Smooth muscle cell of the brain vasculature (primary cell): ENCODE measurements at places on chromosomes 5 and 9.

DNA sequence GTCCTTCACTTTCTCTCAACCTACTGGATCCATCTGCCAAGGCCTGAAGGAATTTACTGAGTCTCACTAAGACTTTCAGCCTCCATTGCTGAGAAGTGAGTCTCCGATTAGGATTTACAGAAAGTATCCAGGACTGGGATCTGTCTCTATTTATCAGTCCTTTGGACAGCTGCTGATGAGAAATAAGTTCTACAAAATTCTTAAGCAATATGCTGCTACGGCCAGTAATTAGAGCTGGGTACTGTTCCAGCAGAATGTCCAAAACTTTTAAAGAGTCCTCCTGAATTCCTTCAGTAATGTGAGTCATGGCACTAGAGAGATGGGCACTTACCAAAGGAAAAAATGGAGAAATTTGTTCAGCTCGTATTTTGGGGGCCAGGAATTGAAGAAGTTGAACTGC is 5.9 kb downstream of the TEX10 start:
- DNase-seq: no peak

GRCh38 chr9:115615821-115616665 is 498.1 kb upstream of the TNC start:
- DNase-seq: no peak

- no peak for DNase-seq
These were observed 25.4 kb upstream of the TGFBR1 start for GRCh38 chr9:99079542-99079941.

GRCh38 chr5:170206958-170207357 is 25.8 kb upstream of the C5orf58 start:
- DNase-seq: no peak

GRCh38 chr9:114521846-114522245 is 16.6 kb upstream of the WHRN start:
- no peak for DNase-seq

- DNase-seq: no peak
These were observed 508.9 kb upstream of the COX7C start for GRCh38 chr5:86108825-86109224.

- DNase-seq: no peak
These were observed 58.5 kb downstream of the CNTRL start for GRCh38 chr9:121133104-121133816.
